Neuronal stem cell (in vitro differentiated cells): ENCODE measurements at places on chromosomes 4 and X.

- no peak for DNase-seq
Measured at GRCh38 chr4:47235721-47236120, 204.4 kb downstream of the GABRB1 start.

DNA sequence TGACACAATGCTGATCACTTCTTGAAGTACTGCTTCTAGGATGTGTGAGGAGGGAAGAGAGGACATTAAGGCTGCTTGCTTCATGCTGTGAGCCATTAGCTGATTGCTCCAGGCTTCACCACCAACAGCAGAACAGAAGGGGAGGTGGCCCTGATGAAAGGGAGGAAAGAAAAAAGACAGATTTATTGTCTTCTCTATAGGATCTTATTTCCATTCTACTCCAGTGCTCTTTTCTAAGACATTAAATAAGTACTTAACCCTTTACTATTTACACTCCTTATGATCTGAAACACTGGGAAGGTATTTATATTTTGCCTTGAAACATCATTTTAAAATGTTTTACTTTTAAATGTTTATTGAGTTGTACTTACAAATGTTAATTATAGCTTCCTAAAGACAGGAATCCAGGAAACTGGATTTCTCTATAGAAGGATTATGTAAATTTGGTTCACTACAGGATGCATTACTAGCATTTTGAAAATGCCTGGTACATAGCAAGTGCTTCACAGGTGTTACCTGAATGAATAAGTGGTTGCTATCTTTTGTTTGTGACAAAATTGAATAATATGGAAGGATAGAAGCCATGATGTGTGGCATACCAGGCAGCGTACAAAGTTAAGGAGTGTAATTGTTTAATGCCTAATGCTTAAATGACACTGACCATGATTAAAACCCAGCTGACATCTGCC lies 680.9 kb upstream of the ATOH1 start:
- peak; percentile 29 for DNase-seq

DNA sequence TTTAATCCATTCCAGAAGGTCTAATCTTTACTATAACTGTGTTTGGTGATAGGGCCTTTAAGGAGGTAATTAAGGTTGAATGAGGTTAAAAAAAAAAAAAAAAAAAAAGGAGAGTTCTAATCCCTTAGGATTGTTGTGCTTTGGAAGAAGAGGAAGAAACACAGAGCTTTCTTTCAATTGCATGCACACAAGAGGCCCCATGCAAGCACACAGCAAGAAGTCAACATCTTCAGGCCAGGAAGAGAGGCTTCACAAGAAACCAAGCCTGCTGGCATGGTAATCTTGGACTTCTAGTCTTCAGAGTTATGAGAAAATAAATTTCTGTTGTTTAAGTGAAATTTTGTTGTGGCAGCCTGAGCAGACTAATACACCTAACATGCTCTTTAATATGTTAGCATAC lies 118.6 kb downstream of the NAA11 start:
- DNase-seq: no peak

DNA sequence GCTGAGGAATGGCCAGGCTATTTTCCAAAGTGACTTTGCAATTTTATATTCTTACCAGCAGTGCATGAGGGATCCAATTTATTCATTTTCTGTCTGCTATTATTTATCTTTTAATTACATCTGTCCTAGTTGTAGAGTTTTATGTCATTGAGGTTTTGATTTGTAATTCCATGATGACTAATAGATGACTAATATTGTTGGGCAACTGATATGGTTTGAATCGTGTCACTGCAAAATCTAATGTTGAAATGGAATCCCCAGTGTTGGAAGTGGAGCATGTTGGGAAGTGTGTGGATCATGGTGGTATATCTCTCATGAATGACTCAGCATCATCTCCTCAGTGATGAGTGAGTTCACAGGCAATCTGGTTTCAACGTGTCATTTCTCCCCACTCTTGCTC lies 201.5 kb downstream of the TBX22 start:
- no peak for DNase-seq

- no peak for DNase-seq
Measured at GRCh38 chr4:883377-884095, 48.6 kb downstream of the GAK start.

DNA sequence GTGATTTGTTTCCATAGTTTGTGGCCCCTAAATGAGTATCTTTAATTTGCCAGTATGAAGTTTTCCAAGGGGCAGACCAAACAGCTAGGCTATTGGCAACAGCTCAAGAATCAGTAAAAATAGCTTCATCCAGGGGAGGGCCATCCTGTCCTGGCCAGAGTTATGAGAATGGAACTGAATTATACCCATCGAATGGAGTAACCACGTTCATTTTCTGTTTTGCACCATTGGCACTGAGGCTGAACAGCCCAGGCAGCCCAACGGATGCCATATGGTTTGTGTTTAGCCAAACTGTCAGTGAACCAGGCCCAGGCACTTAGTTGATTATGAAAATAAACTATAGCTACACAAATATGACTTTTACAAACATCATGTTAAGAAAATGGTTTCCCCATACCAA lies 17.7 kb upstream of the ASB5 start:
- no peak for DNase-seq

GRCh38 chrX:134461437-134461836 lies 1.5 kb downstream of the HPRT1 start:
- DNase-seq: no peak
